ENCODE measurements at places on chromosomes 2 and 18.

GRCh38 chr2:38159597-38159996, 83.6 kb upstream of the CYP1B1 start:
- DNase-seq, result no peak

DNA sequence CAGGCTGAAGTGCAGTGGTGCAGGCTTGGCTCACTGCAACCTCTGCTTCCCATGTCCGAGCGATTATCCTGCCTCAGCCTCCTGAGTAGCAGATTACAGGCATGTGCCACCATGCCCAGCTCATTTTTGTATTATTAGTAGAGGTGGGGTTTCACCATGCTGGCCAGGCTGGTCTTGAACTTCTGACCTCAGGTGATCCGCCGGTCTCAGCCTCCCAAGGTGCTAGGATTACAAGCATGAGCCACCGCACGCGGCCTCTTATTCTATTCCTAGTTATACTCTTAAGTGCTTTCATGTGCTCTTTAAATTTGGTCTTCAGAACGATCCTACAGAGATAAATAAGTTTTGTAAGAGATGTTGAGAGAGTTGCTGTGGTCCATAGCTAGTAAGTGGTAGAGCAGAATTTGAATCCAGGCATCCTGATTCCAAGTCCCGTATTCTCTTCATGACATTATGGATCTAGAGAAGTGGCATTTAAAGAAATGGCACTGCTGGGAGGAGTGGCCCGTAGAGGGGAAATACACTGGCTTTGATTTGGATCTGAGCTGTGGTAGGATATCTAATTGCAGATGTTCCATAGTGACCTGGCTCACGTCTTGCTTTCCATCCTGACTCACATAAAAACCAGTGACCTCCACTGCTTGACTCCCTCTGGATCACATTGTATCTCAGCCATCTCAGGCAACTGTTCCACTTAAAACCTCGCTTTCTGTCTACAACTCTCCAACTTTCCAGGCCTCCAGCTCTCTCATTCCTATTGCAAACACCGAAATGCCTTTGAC, 22.8 kb upstream of the ME2 start:
- no peak for DNase-seq

DNA sequence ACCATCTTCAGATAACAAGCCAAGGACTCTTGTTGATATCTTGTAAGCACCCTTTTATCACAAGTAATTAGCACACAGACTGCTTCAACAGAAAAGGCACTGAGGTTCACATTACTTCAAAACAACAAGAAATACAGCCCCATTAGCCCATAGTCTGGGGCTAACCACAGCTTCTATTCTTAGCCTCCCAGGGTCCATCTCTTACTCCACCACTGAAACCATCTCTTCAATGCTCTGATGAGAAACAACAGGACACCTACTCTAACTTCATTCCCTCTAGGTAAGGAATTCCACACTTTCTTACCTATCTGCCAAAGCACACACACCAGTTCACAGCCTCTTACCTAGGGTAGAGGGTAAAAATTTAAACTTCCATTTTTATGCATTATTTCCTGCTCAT, 26.4 kb upstream of the CYTIP start:
- DNase-seq, result peak; percentile 81

DNA sequence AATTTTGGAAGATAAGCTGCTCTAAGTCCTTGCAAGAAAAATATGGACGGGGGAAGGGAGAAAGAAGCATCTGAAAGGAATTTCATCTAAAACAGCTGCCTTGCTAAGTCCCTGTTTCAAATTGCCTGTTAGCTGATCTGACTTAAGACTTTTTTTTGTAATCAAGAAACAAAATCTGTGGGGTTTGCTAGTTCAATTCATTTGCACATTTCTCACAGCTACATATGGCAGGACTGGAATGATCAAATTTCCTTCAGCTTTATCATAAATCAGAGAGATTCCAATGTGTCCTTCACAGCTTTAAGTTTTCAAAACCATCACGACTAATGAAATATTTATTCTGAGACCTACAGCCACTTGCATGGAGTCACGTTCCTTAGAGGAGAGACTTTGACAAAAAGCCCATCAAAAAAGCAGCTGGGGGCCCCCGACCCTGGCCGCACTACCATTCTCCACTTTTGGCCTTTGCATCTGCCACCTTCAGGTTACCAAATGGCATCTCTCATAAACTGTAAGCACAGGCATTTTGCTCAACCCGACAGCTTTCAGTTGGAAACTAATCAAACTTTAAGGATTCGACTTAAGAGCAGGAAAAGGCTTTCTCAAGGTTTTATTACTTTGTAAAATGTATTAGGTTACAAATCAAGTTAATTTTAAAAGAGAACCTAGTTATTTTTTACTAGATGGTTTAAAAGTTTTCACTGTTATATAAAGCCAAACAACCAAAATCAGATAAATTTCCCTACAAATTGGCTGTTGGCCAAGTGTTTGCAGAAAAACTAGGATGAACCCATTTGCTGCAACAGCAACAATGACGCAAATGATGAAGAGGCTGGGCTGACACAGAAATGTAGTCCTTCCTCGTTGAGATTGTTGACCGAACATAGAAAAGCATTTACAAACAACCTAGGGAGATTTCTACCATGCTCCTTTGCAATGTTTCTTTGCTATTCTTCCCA, 100.4 kb upstream of the RND3 start:
- DNase-seq, result no peak

- no peak for DNase-seq
Measured at GRCh38 chr2:162293122-162293786, 25.2 kb downstream of the IFIH1 start.

- DNase-seq, result no peak
Measured at GRCh38 chr2:176793792-176794191, 418.8 kb upstream of the HNRNPA3 start.

DNA sequence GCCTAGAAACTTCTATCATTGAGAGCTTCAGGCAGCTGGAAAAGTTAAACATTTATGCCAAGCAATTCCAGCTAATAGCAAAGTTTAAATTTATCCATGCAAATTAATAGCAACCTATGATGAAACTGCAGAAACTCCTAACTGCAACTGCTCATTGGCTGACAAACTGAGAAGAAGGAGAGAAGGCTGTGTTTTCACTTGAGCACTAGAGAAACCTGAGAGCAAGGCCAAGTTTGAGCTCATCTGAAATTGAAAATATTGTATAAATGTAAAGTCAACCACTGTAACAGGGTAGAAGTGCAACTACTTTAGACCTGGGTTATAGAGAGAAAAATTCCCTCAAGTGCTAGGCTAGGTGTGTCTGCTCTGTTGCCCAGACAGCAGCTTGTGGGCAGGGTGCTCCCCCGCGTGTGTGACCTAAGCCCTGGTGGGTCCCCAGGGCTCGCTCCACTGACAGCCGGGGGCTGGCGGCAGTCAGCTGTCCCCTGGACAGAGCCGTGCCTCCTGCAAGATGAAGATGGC, 50.2 kb downstream of the CABYR start:
- peak; percentile 61 for DNase-seq

DNA sequence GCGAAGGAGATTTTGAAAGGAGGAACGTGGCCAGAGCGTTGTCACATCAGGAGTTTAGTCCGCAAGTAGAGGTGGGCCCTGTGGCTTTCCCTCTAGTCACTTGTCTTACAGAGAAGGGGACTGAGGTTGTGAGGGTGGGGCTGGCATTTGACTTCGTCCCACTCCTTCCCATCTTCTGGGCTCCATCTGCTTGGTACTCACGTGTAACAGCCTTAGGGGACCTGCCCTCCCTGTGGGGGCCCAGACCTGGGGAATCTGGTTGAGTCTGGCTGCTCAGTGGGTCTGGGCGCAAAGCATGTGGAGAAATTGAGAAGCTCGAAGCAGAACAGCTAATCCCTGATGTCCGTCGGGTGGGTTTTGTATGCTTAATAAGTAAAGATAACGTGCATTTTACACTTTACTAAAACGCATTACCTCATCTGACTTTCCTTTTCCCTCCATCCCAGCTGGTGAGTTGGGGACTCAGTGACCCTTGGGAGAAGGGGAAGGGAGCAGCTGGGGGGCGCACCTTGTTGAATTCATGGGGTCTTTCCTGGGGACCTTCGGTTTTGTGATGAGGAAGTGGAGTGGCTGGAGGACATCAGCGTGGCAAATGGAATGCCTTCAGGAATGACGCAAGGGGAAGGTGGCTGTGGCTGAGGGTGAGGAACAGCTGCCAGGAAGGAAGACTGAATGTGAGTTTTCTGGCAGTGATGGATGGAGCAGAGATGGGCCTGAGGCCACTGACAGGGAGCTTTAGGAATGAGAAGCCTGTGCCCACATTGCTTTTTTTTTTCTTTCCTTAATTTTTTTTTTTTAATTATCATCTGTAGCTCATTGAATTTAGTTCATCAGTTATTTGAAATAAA, 44.8 kb downstream of the ASAP2 start:
- no peak for DNase-seq

GRCh38 chr2:230178546-230179485, 41.0 kb downstream of the SP110 start:
- DNase-seq, result no peak

DNA sequence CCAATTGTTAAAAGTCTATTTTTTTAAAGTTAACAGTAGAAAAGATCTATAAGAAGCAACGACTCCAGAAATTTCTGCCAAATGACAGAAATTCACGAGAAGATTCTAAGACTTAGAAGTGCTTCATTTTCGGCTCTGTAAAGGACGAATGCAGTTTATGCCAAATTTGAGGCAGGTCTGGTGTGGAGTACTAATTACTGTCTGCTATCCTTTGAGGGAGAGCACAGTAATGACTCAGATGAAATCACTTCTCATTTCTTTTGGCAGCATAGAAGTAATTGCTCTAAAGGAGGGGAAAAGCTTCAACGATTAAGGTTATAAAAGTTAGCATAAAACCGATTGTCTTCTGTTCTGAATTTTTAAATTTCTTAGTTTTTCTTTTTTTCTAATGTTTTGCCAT, 11.4 kb downstream of the G6PC2 start:
- DNase-seq, result no peak

DNA sequence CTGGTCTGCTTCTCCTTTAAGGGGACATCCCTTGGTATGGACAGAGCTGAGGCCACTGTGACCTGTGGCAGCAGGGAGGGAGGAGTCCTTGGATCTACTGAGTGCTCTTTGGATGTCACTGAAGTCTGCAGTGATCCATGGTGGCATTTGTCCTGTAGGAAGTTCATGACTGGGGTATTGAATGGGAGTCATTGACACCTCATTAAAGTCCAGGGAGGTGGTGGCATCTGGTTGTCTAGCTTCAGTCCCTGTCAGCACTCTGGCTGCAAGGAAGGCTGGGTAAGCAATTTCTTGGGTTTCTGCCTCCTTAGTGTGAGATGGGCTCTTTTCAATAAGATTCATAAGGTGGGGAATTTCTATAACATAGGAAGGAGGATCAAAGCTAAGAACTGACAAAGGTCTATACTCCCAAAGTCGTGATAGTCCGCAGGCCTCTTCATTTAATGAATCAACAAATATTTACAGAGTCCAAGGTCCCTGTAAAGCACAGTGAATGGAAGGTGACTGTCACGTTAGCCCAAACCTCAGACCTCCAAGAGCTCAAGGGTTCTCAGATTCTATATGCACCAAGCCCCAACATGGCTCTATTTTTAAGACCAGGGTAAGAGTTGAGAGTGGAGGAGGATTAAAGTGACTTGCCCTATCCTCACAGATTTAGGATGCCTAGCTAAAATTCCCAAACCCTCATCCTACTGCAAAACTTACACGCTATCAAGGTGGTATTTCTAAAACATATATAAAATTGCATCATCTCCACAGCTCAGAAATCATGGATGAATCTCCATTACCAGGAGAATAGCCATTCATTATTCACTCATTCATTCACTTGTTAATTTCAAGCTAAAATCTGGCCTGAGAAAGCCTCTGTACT, 40.2 kb downstream of the THNSL2 start:
- no peak for DNase-seq

DNA sequence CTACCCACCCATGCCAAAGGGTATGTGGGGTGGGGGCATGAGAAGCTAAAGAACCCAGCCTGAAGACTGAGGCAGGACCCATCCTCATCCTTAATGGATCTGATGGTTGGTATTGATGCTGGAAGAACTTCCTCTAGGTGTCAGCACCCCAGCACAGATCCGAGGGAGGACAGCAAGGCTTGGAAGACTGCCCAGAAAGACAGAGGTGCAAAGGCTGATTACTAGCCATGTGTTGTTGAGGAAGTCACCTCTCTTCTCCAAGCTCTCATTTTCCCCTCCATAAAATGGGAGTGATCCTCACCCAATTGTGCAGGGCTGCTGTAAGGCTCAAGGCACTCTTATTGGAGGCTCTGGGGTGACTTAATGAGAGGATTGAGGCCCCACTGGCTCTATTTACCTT, 256.5 kb downstream of the CELF4 start:
- no peak for DNase-seq

- no peak for DNase-seq
Measured at GRCh38 chr2:86557836-86558235, 5.4 kb downstream of the CHMP3 start.

DNA sequence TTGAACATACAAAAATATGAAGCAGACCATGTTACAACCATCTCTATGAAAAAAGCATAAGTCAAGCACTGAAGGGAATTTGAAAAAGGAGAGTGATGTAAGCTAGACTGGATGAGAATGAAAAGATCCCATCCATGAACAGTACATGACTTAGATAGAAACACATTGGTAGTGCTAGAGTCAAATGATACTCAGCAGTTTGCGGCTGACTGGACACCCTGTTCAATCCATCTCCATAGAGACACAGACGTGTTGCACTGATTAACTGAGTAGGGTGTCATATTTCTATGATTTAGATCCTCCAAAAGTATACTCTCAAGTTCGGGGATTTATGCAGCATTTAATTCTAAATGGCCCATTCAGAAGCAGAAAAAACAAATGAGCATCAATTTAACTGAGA, 674.3 kb upstream of the NRXN1 start:
- no peak for DNase-seq

GRCh38 chr18:24214913-24215312, 76.1 kb downstream of the CABYR start:
- DNase-seq, result no peak

GRCh38 chr2:1677821-1678165, 66.5 kb downstream of the PXDN start:
- no peak for DNase-seq

All from MM.1S (cell line).